Eye (tissue), 1 donor: ENCODE measurements at places on chromosomes 16 and 17.

DNA sequence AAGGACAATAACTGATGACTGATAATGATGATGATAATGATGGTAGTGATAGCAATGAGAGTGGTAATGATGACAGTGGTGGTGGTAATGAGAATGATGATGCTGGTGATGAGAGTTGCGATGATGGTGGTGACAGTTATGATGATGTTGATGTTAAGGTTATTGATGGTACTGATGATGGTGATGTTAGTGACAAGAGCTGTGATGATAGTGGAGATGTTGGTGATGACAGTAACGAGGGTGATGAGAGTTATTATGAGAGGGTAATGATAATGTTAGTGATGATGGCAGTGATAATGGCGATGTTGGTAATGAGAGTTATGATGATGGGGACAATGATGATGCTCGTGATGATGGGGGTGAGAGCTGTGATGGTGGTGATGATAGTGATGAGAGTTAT is 13.2 kb upstream of the TMEM132E start:
- no peak for DNase-seq

- no peak for DNase-seq
Measured at GRCh38 chr17:34865716-34866115, 95.5 kb downstream of the CCT6B start.

DNA sequence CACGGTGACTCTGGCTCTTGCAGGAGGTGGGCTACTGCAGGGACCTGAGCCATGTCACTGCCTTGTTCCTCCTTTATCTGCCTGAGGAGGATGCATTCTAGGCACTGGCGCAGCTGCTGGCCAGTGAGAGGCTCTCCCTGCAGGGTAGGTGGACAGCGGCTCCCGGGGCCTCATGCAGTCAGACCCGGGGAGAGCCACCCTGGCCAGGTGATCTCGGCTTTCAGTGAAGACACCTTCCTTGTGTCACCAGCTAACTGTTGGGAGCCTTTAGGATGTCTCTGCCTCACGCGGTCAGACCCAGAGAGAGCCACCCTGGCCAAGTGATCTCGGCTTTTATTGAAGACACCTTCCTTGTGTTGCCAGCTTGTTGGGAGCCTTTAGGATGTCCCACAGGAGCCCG is 31.7 kb upstream of the KSR1 start:
- no peak for DNase-seq

- DNase-seq: no peak
Measured at GRCh38 chr16:46889942-46890300, 5.8 kb downstream of the GPT2 start.

- no peak for DNase-seq
Measured at GRCh38 chr16:29649588-29650494, 13.2 kb upstream of the SPN start.

GRCh38 chr17:30095507-30096244 is 20.9 kb upstream of the NSRP1 start:
- DNase-seq: peak; percentile 60

DNA sequence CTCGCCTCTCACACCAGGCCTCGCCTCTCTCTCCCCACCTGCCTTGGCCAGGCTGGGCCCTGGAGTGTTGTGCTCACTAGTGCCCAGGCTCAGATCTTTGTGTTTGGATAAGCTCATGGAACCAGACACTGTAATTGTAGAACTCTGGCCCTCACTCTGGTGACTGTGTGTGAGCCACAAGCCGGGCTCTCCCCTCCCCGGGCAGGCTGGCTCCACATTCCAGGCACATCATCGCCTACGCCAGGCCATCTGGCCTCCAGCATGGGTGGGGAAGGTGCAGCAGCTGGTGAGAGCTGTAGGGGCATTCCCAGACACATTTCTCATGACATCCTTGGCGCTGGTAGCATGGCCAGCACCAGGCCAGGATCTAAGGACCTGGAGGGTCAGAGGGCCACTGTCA is 202.3 kb downstream of the RAB11FIP4 start:
- DNase-seq: peak; percentile 24

GRCh38 chr17:46901291-46901690 is 21.7 kb upstream of the GOSR2 start:
- no peak for DNase-seq

DNA sequence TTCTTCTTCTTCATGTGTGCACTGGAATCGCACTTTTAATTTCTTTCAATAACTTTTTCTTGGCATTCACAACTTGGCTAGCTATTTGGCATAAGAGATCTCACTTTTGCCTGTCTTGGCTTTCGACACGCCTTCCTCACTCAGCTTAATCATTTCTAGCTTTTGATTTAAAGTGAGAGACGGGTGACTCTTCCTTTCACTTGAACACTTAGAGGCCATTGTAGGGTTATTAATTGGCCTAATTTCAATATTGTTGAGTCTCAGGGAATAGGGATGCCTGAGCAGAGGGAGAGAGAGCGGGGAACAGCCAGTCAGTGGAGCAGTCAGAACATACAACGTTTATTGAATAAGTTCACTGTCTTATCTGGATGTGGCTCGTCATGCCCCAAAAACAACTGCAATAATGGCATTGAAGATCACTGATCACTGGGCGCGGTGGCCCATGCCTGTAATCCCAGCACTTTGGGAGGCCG is 200.3 kb downstream of the SEC14L1 start:
- DNase-seq: no peak

DNA sequence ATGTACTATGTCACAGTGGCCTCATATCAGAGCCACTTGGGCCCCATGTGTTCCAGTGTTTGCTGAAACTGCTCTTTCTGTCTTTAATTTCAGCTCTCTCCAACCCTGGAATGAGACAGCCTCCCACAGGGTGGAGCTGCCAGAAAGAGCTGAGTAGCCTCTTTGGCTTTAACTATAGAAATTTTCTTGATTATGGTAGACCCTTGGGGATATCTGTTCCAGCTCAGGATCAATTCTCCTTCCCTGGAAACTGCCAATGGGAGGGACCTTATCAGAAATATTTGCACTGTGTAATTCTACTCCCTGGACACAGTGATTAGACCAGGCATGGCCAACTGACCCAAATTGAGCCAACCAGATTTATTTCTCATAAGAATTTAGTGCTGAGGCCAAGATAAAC is 39.0 kb upstream of the KDM8 start:
- DNase-seq: no peak

DNA sequence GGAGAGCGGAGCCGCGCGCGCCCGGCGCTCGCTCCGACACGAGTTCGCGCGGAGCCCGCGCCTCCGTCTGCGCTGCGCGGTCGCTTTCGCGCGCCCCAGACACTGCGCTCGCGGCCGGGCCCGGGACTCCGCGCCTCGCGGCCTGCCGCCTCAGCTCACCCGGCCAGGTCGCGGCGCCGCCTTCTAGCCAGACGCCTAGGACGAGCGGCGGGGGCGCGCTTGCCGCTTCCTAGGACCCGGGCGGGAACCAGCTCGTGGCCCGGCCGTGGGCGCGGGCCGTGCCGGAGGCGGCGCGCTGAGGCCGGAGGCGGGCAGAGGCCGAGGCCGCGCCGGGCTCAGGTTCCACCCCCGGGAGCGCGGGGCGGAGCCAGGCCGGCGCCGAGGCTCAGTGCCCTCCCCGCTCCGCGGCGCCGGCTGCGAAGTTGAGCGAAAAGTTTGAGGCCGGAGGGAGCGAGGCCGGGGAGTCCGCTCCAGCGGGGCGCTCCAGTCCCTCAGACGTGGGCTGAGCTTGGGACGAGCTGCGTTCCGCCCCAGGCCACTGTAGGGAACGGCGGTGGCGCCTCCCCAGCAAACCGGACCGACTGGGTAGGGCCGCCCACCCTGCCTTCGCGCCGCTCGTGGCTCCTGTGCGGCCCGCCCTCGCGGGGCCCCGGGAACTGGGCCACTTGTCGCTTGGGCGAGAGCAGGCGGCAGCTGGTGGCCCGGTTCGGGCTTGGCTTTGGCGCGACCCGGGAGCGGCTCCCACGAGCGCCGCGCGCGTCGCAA is at the start of gene SPHK1:
Gene SPHK1, plus strand, starts transcription at position 388 of the 765 bp plus-strand sequence. CDS start 1,036 bp downstream, outside the sequence.
- DNase-seq: peak; percentile 88

DNA sequence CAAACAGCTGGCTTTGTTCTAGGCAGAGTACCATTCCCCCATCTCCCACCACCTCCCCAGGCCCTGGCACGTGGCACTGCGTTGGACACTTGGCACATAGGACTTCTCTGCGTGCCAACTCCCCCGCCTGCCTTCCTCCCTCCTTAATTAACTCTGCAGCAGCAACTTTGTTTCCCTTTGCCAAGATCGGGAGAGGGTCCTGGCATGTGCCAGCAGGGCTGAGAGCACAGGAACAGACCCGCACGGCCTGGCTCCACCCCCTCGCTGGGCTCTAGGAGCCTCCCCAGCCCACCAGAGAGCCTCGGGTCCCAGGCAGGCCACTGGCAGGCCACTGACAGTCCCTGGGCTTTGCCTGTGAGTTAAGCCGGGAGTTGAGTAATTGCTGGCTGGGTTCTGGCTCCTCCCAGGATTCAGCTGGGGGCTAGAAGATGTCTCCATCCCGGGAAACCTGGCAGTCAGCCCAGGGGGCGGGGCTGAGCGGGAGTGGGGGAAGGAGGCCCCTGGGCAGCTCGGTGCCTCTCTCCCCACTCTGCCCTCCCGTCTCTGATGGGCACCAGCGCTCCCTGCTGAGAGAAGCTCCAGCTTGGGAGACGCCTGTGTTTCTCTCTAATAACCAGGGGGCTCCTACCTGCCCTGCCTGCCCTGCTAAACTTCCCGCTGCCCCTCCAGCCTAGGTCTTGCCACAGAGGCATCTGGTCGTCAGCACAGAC is 224.0 kb upstream of the TNRC6C start:
- peak; percentile 91 for DNase-seq

- DNase-seq: no peak
Measured at GRCh38 chr17:67200727-67201301, 44.2 kb downstream of the HELZ start.

DNA sequence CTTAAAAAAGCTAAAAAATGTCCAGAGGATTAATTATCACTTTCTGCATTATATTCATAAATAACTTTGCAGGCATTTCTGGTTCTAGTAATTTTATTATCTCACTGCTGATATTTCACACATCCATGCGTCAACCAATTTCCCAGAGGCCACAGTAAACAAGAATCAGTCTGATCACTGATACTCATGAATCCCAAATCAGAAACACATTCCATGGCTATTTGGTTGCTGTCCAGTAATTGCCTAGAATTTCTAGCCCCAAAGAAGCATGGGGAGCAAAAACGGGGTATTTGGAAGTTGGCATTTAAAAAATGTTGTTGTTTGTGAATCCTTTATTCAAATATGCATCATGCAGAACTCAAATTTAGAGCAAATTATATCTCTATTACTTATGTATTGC is 244.8 kb downstream of the CDH8 start:
- DNase-seq: no peak

- DNase-seq: no peak
Measured at GRCh38 chr17:7632492-7632894, 2.6 kb downstream of the SHBG start.

GRCh38 chr17:7480089-7480384 is 606 bp upstream of the ZBTB4 start:
- DNase-seq: no peak

GRCh38 chr17:81871387-81872230 is 472 bp upstream of the ARHGDIA start:
- DNase-seq: peak; percentile 96

DNA sequence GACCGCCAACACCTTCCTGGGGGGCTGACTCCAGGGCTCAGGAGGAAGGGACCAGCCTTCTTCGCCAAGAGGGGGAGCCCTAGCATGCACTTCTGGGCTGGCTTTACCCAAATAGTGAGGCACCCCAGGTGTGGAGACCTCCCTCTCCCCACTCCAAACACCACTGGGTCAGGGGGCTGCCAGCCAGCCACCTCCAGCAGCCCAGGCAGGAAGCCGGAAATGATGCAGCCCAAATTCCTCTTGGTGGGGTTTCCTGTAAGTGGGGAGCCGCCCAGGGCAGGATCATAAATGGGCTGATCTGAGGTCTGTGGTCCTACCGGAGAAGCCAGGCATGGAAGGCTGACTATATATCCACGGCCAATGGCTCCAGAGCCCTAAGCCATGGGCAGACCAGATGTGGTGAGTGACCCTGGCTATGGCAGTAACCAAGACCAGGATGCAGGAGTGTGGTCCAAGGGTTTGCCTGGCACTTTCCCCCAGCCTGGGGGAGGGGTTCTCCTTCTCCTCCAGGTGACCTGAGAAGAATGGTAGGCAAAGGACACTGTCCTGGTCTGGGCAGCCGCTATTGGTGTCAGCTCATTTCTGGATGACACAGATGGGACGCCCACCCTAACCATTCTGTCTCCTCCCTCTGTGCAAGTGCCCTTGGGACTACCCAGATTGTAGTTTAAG is 4.2 kb downstream of the GIT1 start:
- DNase-seq: no peak

GRCh38 chr16:12289175-12290063 is 312.9 kb downstream of the SNX29 start:
- no peak for DNase-seq

DNA sequence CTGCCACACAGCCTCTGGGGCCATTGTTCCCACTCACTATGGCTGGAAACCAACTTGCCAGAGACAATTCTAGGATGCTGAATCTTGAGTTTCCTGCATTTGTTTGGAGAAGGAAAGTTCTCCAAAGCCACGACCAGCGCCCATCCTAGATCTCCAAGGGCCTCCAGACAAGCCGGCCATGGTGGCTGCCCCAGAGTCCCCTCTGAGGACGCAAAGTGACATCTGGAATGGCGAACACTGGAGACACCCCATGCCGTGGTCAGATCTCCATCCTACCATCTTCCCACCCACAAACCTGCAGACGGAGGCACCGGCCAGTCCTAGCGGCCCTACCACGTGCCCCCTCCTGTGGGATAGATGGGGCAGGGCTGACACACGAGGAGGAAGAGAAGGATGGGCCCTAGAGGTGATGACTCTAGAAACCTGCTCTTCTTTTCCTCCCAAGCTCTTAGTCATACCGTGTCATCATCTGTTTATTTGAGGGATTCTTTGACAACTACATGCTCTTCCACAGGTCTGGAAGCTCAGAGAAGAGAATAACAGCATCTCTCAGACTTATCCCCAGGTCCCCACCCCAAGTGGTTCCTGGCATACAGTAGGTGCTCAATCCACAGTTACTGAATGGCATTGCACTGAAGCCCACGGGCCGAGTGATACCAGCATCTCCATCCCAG is 71.3 kb downstream of the MYH11 start:
- DNase-seq: no peak

- DNase-seq: no peak
Measured at GRCh38 chr16:2333772-2334379, 6.7 kb downstream of the ABCA3 start.

DNA sequence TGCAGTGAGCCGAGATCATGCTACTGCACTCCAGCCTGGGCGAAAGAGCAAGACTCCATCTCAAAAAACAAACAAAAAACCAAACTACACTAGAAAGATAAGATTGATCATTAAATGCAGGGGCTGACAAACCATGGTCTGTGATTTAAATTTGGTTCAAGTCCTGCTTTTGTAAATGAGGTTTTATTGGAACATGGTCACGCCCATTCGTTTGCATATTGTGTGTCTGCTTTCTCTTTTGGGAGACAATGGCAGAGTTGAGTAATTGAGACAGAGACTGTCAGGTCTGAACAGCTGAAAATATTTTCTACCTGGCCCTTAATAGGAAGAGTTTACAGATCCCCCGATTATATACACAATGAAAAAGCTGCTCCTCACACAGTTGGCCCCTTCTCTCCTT is 235.5 kb upstream of the EEF2KMT start:
- DNase-seq: no peak

GRCh38 chr17:50631908-50632571 is 2.6 kb upstream of the ABCC3 start:
- DNase-seq: no peak

GRCh38 chr16:49801290-49801689 is 54.6 kb downstream of the ZNF423 start:
- DNase-seq: no peak

GRCh38 chr16:19210968-19211367 is 42.9 kb downstream of the SYT17 start:
- no peak for DNase-seq
